ENCODE measurements at places on chromosomes 12 and 14. TPM values are rescaled to one million over a fixed set of nuclear protein-coding genes. Genes with fewer than 3 reads are reported as not detected.

The TCL1B gene
- not detected for total RNA-seq

The GPD1 gene
- total RNA-seq = 0.04 TPM

GRCh38 chr12:70466753-70467152 is 100.7 kb downstream of the KCNMB4 start:
- no peak for DNase-seq

The NTF3 gene
- total RNA-seq = not detected

The HOXC13 gene
- total RNA-seq = not detected

- no peak for DNase-seq
These were observed 148.0 kb upstream of the PWP1 start for GRCh38 chr12:107537464-107538119.

The CAPZA3 gene
- total RNA-seq = not detected

DNA sequence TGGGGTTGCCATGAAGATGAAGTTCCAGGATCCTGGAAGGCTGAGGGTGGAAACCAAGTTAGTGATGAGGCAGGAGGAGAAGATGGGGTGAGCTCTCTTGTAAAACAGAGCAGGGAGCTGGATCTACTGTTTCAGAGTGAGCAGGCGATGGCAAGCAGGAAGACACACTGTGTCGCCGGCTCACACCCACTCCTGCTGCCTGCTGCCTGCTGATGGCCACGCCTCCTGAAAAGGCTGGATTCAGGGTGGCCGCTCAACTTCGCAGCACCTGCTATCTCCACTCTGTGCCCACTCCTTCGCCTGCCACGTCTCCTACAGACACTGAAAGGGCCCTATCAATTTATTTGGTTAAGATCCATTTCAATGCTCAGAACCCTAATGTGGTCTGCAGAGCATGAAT is 96.1 kb downstream of the RBM19 start:
- no peak for DNase-seq

GRCh38 chr14:70317969-70318634 is 41.4 kb downstream of the COX16 start:
- peak; percentile 10 for DNase-seq

The CLEC4A gene
- 0.50 TPM for total RNA-seq

The JAG2 gene
- total RNA-seq = 2.4 TPM

GRCh38 chr12:56103066-56103711 is 1.2 kb upstream of the PA2G4 start:
- DNase-seq = no peak

The SPRYD3 gene
- 32.3 TPM for total RNA-seq

- DNase-seq = peak; percentile 26
These were observed 207.9 kb downstream of the SLC16A7 start for GRCh38 chr12:59803735-59804134.

DNA sequence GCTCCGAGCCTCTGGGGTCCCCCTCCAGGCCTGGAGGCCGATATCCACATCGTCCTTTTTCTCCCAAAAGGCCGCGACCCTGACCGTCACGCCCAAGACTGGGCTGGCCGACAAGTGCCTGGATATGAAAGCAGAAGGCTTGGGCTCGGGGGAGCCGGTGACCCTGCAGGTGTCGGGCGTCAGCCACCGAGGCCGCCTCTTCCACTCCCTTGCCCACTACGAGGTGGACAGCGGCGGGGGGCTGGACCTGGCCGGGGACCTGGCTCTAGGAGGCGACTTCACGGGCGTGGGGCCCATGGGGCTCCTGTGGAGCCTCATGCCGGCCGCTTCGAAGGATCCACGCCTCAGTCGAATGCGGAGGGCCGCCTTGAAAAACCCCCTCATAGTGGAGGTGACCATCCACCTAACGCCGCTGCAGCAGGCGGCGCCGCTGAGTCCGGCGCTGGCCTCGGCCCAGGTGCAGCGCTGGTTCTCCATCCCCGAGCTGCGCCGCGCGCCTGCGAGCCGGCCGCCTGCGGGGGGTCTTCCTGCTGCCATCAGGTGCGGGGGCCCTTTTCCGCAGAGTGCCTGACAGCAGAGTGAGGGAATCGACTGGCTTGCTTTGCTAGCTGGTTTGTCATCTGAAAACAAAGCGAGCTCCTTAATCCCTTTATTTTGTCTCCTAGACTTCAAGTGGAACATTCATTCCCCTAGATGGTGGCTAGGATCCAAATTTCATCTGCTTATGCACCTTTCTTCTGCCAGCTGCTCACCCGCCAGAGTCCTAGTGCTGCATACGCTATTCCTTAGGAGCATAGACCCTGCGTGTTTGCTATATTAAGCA is 10.6 kb upstream of the DNAL1 start:
- no peak for DNase-seq

- DNase-seq = no peak
These were observed 10.4 kb upstream of the PTHLH start for GRCh38 chr12:27982951-27983350.

GRCh38 chr12:68613209-68613904 is 2.7 kb downstream of the RAP1B start:
- DNase-seq = no peak

GRCh38 chr12:112419297-112420133 is 768 bp downstream of the PTPN11 start:
- DNase-seq = peak; percentile 39

- no peak for DNase-seq
These were observed 317.0 kb downstream of the CEP128 start for GRCh38 chr14:80624581-80624980.

The ACVRL1 gene
- total RNA-seq = 4.7 TPM

- no peak for DNase-seq
These were observed 81.6 kb downstream of the ITPK1 start for GRCh38 chr14:93033983-93034670.

GRCh38 chr12:87155621-87156020 is 873.6 kb downstream of the C12orf50 start:
- no peak for DNase-seq

The SYNDIG1L gene
- total RNA-seq = not detected

The CFAP251 gene
- total RNA-seq = 3.7 TPM

- DNase-seq = no peak
These were observed 253.9 kb upstream of the MDGA2 start for GRCh38 chr14:47929334-47929733.

- DNase-seq = no peak
These were observed 82.4 kb downstream of the SCAF11 start for GRCh38 chr12:45907955-45908354.

GRCh38 chr14:81400852-81401251 is 728 bp upstream of the STON2 start:
- peak; percentile 94 for DNase-seq

- no peak for DNase-seq
These were observed 316.0 kb upstream of the NOVA1 start for GRCh38 chr14:26913786-26914185.

- no peak for DNase-seq
These were observed 253.7 kb upstream of the HMGA2 start for GRCh38 chr12:65570451-65571130.

The LALBA gene
- not detected for total RNA-seq

The KLRF1 gene
- 0.17 TPM for total RNA-seq

The LTBR gene
- 219 TPM for total RNA-seq

Measured in kidney epithelial cell (primary cell).